Fibroblast of skin of left biceps (primary cell): ENCODE measurements at places on chromosomes 11 and 22.

DNA sequence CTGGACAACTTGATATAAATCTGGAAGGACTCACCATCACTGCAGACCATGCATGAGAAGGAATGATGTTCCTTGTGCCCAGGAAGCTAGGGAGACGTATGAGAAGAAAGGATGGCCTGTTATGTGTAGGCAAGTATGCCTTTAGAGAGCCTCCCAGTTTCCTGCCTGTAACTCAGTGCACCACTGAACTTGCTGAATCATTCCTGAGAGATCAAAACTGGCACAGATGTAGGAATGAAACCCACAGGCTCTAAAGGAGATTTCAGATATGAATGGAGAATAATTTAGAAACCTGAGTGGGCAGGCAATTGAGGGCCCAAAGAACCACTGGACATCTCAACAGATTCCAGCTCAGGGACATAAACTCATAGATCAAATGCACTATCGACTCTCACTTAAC, 38.4 kb upstream of the PRSS23 start:
- no peak for DNase-seq

DNA sequence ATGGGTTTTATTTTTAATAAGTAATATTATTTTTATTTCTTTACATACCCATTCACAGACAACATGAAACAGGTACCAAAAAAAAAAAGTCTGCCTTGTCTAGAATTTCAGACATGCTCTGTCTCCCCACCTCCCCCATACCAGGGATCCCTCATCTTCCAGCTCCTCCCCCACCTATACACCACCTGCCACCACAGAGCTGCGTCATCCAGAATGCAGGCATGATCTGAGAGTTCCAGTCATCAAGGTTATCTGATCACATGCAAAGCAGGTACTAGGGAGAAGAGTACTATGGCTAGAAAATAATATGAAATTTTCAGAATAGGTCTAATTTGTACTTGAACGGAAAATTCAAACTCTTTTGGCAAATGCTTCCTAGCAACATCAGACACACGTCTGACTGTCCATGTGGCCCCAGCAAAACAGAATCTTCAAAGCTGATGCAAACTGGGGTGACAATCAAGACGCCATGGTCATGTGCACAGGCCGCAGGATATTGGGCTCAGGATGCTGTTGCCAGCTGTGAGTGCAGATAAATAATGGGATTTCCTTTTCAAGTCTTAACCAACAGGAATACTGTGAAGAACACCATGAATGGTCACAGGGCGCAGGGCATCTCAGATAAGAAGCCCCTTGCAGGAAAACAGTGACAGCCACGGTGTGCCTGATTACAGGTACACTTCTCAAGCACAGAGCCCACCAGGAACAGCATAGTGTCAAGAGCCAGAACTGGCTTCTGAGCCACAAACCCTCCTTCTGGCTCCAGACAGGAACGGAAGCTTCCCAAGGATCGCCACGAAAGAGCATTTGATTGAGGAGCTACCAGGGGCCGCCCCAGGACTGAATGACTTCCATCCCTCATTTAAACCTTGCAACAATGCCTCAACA, 169.5 kb downstream of the EFCAB6 start:
- no peak for DNase-seq

DNA sequence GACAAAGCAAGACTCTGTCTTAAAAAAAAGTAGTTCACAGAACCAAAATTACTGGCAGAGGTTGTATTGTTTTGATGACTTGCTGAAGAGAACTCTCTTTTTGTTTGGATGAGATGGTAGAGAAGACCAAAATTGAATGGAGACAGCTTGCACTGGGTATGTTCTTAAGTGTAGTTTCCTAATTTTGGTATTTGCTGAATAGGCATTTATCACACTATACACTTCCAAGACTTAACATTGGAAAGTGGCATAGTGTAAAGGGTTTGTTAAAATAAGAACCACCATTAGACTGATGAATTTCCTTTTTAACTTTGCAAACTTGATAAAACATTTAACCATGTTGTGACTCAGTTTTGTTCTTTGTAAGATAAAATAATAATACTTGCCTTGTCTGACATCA, 5.3 kb upstream of the DCUN1D5 start:
- no peak for DNase-seq

GRCh38 chr11:41848349-41848748, 388.9 kb upstream of the LRRC4C start:
- no peak for DNase-seq

DNA sequence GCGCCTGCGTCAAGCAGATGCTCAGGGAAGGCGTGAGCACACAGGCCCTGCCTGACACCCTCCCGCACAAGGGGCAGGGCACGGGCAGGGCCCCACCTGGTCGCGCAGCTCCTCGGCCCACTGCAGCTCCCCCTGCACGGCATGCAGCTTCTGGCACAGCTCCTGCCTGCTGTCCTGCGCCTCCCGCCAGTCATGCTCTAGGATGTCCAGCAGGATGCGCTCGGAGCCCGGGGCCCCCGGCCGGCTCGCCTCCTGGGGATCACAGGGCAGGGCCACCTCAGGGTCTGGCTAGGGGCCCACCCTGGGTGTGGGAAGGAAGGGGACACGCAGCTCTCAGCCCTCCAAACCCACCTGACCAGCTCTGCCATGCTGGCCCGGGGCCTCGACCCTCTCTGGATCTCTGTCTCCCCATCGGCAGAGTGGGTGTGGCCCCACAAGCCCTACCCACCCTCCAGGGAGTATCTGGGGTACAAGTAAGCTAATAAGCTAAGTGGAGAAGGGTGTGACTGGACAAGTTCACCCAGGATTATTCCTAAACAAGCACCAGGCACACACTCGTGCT, 10.7 kb downstream of the CARD10 start:
- no peak for DNase-seq

DNA sequence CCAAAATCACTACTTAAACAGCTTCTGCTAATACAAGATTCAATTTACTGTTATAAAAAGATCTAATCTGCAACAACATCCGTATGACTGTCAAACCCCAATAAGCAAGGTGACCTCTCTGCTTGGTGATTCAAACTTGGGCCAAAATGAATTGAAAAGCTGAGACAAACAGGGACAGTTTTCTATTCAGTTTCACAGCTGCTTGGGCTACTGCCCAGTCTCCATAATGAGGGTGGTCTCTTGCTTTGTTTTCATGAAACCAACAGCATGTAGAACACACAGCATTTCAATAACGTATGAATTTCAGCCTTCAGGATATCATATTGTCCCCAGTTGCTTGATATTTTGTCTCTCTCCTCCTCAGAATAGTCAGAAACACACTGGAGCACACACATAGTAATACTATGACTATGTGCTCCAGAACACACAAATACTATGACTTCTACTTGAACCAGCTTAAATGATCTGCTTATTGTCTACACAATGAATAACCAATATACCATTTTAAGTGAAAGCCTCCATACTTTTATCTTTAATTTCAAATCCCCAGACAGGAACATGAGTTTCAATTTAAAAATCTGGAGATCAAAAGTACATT, 285.0 kb downstream of the TTC28 start:
- no peak for DNase-seq

GRCh38 chr11:119607726-119608125, 121.3 kb downstream of the NECTIN1 start:
- DNase-seq, result no peak

DNA sequence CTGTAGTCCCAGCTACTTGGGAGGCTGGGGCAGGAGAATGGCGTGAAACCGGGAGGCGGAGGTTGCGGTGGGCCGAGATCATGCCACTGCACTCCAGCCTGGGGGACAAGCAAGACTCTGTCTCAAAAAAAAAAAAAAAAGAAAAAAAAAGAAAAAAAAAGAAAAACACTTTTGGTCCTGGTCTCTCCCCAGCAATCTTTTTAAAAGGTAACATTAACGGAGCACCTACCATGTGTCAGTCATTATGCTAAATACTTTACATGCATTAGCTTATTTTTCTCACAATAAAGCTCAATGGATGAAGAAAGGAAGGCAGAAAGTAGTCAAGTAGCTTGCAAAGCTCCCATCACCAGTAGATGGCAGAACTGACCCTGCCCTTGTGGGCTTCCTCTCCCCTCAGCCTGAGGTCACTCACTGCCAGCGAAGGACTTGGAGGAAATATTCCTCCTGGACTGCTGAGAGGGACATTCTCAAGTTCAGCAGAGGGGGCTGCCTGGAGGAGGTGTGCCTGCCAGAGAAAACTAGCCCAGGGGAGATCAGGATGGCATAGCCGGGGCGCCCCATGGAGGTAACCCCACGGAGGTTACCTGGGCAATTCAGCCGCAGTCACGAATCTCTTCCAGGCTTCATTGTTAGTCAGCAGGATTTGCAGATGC, 15.5 kb downstream of the APOL3 start:
- DNase-seq, result no peak

- DNase-seq, result no peak
These were observed 13.5 kb downstream of the ZC3H7B start for GRCh38 chr22:41314821-41315220.

- no peak for DNase-seq
These were observed 286.6 kb downstream of the SWAP70 start for GRCh38 chr11:9950462-9950861.

DNA sequence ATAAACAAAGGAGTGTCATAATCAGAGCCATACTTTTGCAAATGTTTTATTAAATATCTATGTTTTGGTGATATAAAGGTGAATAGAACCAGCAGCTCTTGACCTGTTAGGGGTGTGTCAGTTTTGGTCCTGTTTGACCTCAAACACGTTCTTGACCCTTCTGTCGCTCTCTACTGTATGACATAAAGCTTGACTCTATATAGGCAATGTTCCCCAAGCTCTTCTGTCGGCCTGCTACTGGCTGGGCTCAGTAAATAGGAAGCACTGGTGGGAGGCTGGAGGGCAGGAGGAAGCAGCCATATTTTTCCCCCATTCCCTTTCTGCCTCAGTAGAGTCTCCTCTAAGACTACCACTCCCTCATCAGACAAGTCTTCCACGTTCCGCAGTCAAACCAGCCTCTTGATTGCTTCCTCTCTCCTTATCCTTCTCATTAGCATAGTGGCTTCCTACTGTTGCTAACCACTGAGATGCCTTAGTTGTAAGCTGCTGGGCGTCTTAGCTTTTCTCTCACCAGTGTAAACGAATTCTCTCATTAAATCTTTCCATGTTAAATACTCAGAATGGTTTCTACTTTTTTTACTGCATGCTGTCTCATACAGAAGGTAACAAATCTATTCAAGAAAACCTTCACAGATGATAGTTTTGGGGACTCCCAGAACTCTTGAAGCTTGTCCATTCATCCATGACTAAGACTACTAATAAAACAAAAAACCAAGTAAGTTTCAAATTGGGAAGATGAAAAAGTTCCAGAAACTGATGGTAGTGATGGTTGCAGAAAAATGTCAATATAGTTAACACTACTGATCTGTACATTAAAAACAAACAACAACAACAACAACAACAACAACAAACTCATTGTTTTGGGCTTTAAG, 3.3 kb downstream of the NPAT start:
- no peak for DNase-seq

DNA sequence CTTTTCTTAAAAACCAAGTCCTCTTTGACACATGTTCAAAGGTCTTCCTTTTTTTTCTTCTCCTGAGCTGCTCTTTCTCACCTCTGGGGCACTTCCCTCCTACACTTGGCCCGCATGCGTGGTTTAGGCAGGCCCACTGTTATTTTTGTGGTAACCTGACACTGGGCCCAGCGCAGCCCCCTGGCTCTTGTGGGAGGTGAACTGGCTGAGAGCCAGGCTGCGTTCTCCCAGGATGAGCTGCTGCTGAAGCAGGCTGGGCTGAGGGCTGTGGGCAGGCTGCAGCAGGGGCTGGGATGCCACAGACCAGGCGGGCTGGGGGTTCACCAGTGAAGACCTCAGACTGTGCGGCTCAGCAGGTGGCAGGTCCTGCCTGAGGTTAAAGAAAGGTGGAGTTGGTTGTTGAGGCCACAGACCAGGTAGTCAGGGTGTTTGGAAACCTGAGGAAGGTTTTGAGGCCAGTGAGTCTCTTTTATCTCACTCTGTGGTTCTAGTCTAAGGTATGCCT, 72.4 kb downstream of the TEAD1 start:
- DNase-seq, result peak; percentile 38

GRCh38 chr11:18265949-18266348, at the start of gene SAA1:
TSS of gene SAA1 (plus strand) at chr11:18266264. CDS start at chr11:18266888, 624 bp downstream.
- DNase-seq, result no peak

GRCh38 chr11:96143041-96143521, 199.9 kb downstream of the MAML2 start:
- DNase-seq, result no peak

DNA sequence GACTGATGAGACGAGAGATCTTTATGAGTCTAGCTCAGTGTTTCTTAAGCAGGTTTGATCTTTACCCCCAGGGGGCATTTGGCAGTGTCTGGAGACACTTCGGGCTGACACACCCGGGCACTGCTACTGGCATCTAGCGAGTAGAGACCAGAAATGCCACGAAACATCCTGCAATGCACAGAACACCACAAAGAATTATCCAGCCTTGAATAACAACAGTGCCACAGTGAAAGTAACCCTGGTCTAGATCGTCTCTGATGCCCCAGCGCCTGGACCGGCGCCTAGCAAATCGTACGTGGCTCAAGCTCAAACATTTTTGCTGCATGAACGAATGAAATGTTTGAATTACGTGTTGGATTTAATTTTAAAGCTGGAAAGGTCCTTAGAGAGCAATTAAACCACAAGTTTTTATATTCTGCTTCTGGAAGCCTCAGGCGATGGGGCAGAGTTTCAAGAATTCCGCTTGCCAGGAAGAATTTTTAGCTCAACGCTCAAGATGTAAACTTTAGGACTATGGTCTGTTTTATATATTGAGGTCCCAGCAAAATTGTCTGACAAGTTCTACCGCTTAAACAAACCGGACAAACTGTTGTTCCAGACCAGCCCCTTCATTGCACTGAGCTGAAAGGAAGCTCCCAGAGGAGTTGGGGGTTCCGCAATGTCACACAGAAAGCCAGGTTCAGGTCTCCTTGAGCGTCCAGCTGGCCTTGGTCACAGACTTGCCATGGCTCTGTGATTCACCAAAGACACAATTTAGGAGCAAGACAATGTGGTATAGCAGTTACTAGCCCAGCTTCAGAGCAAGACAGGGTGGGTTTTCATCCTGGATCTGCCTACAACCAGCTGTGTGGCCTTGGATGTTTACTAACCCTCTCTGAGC, 44.2 kb upstream of the SMTN start:
- DNase-seq, result peak; percentile 54

- no peak for DNase-seq
These were observed 10.3 kb downstream of the PIK3C2A start for GRCh38 chr11:17197431-17197898.

DNA sequence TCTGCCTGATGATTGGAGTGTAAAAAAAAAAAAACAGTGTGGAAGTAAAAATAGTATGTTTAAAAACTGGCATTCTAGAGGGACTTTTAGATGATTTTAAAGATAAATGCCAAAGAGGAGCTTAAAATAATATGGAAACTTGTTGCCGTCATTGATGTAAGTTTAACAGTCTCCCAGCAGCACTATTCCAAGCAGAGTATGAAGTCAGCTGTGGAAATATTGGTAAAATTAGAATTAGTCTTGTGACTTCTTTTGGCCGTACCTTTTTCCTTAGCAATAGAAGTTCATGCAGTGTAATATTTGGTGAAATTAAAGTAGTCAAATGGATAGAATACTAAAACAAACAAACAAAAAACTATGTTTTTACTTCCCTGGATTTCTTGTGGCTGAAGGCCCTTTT, 134.9 kb downstream of the METTL15 start:
- DNase-seq, result no peak

DNA sequence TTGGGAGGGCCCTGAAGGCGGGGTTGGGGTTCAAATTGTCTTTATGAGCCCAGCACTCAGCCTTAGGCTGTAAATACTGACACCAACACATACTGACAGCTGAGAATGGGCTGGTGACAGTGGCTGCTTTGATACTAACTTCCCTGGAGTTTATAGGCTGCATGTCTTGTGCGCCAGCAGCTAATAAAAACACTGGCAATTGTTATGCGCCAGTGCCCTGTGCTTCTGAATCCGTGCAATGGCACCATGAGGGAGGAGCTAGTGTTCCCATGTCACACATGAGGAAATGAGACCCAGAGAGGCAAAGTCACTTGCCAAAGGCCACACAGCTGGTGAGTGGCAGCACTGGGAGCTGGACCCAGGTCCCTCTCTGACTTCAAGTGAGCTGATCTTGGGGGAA, 23.8 kb downstream of the SHISAL1 start:
- no peak for DNase-seq
